ENCODE measurements at places on chromosomes 3 and 15.

- DNase-seq, result no peak
These were observed 127.6 kb downstream of the DUT start for GRCh38 chr15:48458876-48459275.

DNA sequence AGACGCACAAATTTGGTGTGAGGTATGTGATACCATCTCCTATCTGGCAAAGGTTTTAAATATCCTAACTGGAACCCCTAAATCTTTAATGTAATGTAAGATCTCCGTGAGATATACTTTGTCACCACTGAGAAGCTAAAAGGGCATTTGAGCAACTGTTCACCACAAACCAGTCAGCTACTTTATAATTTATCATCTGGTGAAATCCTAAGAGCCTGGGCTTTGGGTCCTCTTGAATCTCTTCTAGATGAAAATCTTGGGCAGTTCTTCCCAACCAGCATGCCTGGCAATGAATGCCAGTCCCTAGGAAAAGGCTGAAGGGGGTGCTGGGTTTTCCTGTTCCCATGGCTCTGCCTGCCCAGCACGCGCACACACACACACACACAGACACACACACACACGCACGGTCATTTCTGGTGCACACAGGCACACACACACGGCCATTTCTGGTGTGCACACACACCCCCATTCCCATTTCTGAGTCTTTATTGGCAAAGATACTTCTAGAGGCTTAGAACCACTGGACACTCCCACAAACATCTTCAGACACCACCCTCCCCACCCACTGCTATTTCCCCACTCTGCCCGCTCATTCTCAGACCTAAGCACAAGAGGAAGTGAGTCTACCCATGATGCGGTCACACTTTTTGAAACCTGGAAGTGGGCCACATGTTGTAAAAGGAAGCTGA lies 72.6 kb downstream of the MYO1E start:
- DNase-seq, result peak; percentile 63

DNA sequence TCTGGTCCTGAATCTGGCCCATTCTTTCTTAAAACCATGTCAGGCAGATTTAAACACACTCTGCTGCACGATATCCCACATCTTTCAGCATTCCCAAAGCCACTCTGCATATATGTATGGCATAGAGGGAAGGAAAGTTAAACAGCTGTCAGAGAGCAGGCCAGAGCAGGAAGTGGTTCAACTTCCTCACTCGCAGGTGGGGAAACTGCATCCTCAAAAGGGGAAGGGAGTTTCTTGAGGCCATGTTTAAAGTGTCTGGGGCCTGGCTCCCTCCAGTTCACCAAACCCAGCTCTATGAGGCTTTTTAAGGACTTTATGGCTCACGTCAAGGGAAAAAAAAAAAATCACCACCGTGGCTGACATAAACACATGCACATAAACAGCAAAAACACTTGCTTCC lies 123.1 kb downstream of the OPA1 start:
- no peak for DNase-seq

DNA sequence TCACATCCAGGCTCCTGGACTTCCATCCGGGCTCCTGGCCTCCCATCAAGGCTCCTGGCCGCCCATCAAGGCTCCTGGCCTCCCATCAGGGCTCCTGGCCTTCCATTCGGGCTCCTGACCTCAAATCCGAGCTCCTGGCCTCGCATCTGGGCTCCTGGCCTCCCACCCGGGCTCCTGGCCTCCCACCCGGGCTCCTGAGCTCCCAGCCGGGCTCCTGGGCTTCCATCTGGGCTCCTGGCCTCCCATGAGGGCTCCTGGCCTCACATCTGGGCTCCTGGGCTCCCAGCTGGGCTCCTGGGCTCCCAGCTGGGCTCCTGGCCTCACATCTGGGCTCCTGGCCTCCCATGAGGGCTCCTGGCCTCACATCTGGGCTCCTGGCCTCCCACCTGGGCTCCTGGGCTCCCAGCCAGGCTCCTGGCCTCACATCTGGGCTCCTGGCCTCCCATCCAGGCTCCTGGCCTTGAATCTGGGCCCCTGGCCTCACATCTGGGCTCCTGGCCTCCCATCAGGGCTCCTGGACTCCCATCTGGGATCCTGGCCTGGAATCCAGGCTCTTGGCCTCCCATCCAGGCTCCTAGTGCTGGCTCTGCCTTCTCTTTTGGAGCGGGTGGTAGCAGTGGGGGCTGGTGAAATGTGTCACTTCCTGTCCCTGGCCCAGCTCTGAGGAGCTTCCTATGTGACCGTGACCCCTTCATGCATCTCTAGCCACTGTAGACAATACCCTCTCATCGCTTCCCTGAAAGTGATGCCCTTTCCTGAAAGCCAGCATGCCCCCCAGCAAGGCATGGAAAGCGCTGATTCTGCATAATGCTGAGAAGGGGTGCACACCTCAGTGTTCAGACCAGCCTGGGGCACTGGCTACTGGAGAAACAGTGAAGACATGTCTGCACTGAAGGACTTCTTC lies 62.7 kb upstream of the BLM start:
- no peak for DNase-seq

- no peak for DNase-seq
These were observed 329.2 kb downstream of the GRM7 start for GRCh38 chr3:7190095-7190494.

DNA sequence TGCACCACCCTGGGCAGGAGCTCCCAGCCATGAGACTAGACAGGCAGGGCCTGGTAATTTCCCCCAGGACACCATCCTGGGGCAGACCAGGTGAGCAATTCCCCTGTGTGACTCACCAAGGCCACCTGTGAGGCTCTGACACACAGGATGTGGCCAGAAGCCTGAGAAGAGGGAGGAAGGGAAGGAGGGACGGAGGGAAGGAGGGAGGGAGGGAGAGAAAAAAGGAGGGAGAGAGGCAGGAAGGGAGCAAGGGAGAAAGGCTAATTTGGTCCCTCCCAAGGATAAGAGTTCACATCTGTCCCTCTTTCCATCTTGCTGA lies 25.9 kb downstream of the WNT7A start:
- DNase-seq, result no peak

DNA sequence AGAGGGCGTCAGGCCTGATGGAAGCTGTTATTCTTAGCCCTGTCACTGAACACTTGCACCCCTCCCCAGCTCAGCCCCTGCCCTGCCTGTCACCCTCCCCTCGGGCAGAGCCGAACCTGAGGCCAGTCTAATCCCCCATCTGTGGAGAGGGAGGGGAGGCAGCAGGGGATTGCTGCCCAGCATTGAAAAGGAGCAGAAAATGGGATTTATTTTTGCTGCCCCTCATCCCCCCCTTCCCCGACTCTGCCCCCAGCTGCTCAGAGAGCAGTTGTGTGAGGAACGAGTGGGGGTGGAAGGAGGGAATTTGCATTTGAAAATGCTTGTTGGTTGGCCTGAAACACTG lies 71.6 kb downstream of the EPHB3 start:
- DNase-seq, result no peak

- DNase-seq, result no peak
These were observed 1.7 kb downstream of the SNTN start for GRCh38 chr3:63654211-63654610.

GRCh38 chr3:157590273-157590672 lies 87.1 kb upstream of the VEPH1 start:
- DNase-seq, result no peak

GRCh38 chr15:100353449-100353848 lies 11.7 kb upstream of the ADAMTS17 start:
- DNase-seq, result no peak

- DNase-seq, result no peak
These were observed 13.2 kb downstream of the FGD5 start for GRCh38 chr3:14831916-14832450.

DNA sequence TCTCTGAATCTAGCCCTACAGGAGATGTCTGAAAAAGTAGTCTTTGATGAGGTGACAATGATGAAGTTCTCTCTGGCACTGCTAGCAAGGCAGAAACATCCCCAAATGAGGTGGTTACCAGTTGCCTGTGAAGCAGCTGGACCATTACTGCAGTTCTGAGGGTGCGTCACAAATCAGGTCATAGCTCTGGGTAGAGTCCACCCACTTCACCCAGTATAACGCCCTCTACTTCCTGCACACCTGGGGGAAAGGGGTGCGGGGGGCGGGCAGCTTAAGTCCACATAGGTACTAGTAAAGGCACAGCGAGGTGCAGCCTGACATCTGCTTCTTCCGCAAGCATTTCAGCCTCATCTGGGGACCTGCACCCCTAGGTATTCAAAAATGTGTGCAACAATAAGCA lies 13.4 kb upstream of the SATB1 start:
- DNase-seq, result no peak

- peak; percentile 89 for DNase-seq
These were observed at the start of gene GOLGA8A for GRCh38 chr15:34437687-34438086. GOLGA8A (minus strand) TSS chr15:34437808; CDS start chr15:34389691, 48,117 bp downstream.

GRCh38 chr3:51581524-51581923 lies 43.0 kb downstream of the RAD54L2 start:
- DNase-seq, result no peak

DNA sequence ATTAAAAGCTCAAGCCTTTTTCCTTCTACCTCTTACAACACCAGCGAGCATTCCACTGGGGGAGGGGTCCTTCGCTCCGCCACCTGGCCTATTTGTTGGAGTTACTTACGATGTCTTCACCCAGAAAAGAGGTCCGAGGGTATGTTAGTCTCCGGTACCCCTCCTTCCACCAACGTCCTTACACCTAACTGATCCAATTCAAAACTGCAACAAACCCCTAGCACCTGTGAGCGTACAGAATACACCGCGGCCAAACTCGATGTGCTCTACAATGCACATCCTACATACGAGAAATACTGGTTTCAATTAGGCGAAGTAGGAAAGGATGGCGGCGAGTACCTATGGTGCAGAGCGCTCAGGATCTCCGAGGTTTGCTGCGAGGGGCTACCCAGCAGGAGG lies 944 bp downstream of the SLITRK3 start:
- no peak for DNase-seq

GRCh38 chr3:129263161-129263910 lies 13.9 kb downstream of the COPG1 start:
- DNase-seq, result no peak

DNA sequence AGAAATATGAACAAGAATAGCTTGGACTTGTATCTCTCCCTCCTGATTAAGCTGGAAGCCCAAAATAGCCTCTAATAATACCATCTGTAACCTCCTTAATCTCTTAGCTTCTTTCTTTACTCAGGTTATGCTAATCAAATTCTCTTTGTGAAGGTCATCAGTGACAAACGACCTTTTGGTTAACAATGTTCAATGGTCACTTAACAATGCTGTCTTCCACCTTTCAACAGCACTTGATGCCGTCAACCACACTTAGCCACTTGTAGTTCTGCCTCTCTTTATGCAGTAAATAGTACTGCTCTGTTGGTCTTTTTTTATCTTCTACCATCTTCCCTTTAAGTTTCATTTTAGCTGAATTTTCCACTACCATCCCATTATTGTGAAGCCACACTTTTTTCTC lies 476.6 kb upstream of the TGFBR2 start:
- no peak for DNase-seq

DNA sequence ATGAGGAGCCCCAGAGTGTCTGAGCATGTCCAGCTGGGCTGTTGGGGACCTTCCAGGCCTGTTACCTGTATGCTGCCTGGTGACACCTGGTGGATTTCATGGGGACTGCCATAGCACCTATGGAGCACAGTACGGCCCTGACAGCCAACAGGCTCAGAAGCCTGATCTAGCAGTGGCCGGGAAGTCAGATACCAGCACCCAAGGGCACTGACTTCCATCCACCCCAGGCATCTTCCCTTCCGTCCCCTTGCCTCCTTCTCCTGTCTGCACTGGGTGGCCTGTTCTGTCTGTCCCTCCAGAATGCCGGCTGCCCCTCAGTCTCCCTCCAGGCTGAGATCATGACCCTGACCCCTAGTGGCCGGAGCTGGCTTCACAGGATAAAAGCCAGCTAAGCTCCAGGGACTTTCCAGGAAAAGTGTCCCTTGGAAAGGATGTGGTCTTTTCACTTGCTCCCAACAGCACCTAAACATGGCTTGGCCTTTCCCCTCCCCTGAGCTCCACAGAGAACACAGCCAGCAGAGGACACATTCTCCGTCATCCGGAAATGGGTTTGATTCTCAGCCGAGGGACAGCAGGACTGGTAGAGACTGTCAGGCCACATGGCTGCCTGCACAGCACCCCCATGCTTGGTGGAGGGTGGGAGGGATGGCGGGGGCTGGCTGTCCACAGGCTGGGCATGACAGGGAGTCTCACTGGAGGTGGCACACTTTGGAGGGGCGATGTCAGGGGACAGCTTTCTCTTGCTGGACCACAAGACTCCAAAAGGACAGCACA lies 9.5 kb downstream of the RPS17 start:
- peak; percentile 73 for DNase-seq

GRCh38 chr3:150345021-150345538 lies 63.0 kb upstream of the TSC22D2 start:
- DNase-seq, result no peak

All from GM13976 (cell line).